ENCODE measurements at places on chromosomes 5 and 9.

DNA sequence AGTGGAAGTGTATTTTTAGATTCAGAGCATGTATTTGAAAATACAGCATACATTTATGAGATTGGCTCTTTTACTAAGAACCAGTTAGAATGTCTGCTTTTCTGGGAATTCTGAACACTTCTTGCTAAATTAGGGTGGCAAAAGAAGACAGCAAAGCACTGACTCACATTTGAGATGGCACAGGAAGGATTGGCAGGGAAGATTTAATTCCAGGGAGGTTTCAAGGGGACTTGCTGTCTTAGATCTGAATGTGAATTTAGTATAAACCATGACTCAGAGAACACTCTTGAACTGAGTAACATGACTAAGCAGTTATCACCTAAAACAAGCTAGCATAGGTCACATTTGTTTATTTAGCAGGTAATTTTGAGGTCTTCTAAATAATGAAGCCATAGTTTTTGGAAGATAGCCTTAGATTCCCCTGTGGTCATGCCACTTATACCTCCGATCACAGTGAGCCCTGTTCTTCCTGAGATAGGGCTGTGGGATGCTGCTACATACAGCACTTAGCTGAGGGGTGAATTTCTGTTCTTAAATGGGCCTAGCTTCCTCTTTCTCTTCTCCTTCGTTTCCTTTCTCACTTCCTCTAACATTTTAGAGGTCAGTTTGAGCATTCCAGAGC lies 173.8 kb downstream of the PCSK1 start:
- no peak for DNase-seq

- no peak for DNase-seq
Measured at GRCh38 chr5:111472579-111472978, 39.8 kb downstream of the STARD4 start.

DNA sequence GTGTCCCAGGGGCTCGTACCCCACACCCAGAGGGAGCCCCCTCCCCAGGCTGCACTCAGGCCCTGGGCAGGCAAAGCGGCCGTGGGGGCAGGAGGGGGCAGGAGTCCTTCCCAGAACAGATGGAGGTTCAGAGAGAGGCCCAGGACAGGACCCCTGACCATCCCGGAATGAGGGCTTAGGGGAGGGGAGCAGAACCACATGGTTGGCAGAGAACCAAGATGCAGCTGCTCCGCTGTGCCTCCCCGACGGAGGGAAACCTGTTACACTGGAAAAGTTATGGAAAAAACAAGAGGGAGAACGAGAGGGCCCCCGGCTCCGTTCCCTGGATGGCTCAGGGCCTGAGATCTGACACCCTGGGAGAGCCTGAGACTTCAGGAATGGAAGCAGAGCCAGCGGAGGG lies 22.7 kb downstream of the SLC12A7 start:
- DNase-seq: no peak

DNA sequence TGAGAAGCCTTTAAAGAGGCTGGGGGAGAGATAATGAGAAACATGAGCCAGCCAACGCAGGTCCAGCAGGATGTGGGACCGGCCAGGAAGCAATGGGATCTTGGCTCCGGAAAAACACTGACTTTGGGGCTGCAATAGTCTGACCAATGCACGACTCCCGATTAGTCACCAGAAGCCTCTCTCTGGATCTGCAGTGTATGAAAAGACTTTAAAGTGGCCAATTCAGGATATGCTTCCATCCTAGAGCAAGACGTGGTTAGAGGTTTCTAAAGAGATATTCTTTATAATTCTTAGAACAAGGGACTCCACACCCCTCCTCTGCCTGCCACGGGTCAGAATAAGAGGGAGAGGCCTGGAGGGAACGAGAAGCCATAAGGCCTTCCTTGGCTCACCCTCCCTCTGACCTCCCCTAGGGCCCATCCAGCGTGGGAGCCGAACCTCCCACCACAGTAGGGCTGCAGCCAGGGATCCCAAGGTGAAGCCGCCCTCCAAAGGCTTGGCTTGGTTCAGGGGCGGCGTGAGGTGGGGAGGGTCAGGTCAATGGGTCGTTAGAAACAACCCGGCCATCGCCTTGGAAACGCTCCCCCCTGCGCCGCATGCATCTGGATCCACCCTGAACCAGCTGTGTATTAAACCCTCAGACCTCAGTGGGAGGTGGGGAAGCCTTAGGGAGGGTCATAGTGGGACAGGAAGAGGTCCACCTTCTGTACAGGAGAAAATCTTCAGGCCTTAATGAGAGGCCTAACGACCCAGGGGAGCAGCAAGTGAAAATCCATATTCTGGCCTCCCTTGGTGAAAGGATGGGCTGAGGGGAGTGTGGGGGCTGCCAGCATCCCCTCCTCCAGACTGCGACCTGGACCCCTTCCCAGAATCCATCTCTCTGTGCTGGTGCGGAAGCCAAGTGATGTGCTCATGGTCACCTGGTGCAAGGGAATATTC lies 11.1 kb downstream of the FGF1 start:
- DNase-seq: no peak

DNA sequence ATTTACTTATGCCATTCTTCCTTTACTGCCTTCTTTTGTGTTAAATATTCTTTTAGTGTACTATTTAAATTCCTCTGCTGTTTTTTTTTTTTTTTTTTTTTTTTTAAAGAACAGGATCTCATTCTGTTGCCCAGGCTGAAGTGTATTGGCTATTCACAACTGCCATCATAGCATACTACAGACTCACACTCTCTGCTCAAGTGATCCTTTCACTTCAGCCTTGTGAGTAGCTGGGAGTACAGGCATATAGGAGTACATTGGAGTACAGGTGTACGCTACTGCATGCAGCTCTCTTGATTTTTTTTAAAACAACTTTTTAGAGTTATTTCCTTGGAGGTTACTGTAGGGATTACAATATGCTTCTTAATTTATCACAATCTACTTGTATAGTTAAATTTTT lies 56.1 kb downstream of the NIPBL start:
- DNase-seq: no peak

GRCh38 chr5:23718564-23718963 lies 211.2 kb downstream of the PRDM9 start:
- no peak for DNase-seq

- DNase-seq: peak; percentile 25
Measured at GRCh38 chr5:107104040-107104995, 566.4 kb downstream of the EFNA5 start.

DNA sequence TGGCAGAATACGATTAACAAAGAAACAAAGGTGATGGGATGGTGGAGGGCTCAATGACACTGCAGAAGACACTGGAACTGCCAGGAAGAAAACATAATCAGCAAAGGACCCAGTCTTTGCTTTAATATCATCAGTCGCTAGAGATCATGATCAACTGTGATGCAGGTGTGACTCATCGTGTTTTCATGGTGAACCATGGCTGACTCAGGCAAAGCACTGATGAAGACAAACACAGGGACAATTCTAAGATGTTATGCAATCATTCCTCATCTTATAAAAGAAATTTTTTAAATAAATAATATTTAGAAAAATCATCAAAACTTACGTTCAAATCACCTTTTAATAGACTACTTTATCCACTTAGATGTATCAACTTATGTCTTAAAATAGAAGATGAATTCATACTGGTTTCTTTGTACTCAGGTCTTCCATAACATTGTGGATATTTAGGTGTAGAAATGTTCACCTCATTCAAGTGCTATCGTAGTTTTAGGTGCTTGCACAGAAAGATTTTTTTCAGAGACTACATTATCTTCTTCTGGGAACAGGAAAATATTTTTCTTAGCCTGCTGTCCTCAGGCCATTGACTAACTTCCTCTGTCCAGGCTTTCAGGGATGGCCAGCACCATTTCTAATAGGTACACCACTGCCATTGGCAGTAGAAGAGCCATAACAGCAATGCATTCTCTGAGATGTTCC lies 673.4 kb upstream of the MEF2C start:
- DNase-seq: no peak

DNA sequence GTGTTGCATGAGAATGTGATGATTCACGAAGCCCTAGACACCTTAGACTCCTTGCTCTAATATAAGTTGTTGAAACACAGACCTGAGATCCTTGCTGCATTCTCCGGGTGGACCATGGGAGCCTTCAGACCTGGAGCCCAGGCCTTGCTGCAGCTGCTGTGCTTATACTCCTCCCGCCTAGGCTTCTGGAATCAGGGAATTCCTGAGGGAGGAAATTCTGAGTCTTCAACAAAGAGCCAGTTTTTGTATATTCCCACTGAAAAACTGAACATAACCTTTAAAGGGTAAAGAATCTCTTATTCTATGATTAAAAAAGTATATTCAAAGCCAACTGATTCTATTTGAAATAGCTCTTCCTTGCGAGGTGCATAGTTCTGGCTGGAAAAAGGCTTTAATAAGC lies 245.1 kb upstream of the ELAVL2 start:
- no peak for DNase-seq

DNA sequence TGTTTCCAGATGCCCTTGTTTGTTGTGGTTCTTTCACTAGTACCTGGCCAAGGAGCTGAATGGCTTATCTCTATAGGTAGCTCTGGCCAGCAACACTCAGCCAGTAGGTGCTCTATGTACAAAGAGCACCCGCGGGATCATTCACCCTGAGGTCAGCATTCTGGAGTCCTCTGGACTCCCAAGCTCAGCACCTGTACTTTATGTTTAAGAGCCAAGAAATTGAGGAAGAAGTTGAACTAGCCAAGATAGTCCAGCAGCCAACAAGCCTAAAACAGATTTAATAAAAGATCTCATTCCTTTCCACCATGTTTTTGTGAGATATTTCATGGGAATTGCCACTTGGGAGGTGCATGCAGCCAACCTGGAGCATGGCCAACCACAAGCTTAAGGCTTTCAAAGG lies 242.6 kb upstream of the PAPPA start:
- no peak for DNase-seq

DNA sequence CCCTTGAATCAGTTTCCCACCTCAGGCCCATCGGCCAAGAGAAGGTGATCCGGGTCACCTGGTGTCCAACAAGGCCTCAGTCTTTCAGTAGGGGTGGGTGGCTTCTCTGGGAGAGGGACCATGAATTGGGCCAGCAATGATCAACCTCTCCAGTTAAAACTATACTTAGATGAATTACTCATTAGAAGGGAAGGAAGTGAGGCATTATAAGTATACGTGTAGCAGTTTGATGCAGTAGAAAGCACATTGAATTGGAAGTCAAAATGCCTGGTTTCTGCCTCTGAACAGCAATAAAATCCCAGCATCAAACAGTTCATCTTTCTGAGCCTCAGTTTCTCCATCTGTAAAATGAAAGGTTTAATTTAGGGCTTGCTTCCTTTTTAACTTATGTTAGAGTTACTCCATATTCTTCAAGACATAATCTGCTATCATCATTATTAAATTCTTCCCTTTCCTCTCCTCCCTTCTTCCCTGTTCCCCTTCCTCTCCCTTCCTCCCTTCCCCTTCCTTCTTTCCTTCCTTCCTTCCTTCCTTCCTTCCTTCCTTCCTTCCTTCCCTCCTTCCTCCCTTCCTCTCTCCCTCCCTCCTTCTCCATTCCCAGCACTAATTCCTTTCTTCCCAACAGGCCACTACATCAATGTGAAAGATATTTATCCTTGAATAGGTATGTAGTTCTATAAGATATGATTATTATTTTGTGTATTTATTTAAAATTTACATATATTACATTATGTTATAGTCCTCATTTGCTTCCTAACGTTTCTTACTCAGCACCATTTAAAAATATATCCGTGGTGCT lies 18.6 kb upstream of the TMEM174 start:
- DNase-seq: no peak

DNA sequence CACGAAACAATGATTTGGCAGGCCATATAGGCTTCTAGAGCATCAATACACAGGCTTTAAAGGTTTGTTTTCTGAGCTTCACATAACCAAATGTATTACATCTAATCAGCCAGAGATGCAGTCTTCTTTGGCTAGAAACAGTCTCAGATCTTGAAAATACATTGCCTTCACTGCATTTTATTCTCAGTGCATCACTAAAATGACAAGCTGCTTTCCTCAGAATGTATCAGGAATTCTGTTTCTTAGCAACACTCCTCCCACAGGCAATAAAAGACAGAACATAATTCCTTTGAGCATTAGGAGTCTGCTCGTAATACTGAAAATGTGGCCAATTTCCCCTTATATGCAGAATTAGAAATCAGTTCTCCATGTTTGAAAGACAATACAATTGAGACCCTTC lies 36.9 kb downstream of the FEM1C start:
- no peak for DNase-seq

- DNase-seq: no peak
Measured at GRCh38 chr5:135880801-135881200, 14.8 kb downstream of the IL9 start.

GRCh38 chr5:173864126-173865050 lies 23.8 kb upstream of the CPEB4 start:
- no peak for DNase-seq

- no peak for DNase-seq
Measured at GRCh38 chr9:3361689-3362392, 164.0 kb downstream of the RFX3 start.

- DNase-seq: no peak
Measured at GRCh38 chr9:110969971-110970386, 68.3 kb downstream of the LPAR1 start.

GRCh38 chr9:105656131-105656921 lies 5.9 kb upstream of the TAL2 start:
- DNase-seq: no peak

DNA sequence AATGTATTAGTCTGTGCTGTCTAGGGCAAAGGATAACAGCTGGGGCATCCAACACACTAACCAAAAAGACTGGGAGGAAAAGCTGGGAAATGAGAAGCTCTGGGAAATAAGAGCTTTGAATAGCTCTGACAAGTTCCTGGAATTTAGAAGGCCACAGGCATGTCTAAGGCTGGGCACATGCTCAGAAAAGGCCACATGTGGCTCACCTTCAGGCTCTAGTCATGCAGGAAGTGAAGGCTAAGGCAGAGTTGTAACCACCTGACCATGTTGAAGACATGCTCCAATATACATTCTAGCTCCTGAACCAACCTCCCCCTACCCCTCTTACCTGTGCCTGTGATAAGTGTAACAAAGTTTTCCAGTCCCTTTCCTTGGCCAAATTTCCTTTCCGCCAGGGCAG lies 31.7 kb downstream of the CLTA start:
- DNase-seq: no peak

DNA sequence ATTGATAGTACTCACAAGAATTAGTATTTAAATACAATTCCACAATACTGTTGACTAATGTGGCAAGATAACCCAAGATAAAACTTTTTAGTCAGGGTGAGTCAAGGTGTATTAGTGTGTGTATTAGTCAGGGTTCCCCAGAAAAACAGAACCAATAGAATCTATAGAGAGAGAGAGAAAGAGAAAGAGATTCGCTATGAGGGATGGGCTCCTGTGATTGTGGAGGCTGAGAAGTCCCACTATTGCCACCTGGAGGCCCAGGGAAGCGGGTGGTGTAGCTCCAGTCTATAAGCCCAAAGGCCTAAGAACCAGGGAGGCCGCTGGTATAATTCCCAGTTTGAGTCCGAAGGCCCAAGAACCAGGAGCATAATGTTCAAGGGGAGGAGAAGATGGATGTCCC lies 10.0 kb upstream of the SHISAL2B start:
- no peak for DNase-seq

- no peak for DNase-seq
Measured at GRCh38 chr9:132571806-132572600, 10.4 kb upstream of the BARHL1 start.
